GM23248 (cell line): ENCODE measurements at places on chromosomes 7 and 10. TPM values are rescaled to one million over a fixed set of nuclear protein-coding genes. Genes with fewer than 3 reads are reported as not detected.

Gene SPDYE18
- polyA plus RNA-seq: not detected in 2 replicates

Gene AGBL3
- polyA plus RNA-seq: 1.4 and 1.5 TPM in 2 replicates

- DNase-seq: no peak
These were observed 35.5 kb downstream of the CLIP2 start for GRCh38 chr7:74324531-74325209.

DNA sequence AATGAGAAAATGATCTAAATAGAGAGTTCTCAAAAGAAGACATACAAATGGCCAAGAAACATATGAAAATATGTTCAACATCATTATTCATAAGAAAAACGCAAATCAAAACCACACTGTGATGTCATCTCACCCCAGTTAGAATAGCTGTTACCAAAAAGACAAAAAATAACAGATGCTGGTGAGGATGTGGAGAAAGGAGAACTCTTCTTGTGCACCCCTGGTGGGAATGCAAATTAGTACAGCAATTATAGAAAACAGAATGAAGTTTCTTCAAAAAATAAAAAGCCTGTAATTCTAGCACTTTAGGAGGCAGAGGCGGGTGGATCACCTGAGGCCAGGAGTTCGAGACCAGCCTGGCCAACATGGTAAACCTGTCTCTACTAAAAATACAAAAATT is 199.3 kb downstream of the PARD3 start:
- DNase-seq: no peak

GRCh38 chr7:70679661-70680060 is 452.3 kb upstream of the GALNT17 start:
- peak; percentile 40 for DNase-seq

DNA sequence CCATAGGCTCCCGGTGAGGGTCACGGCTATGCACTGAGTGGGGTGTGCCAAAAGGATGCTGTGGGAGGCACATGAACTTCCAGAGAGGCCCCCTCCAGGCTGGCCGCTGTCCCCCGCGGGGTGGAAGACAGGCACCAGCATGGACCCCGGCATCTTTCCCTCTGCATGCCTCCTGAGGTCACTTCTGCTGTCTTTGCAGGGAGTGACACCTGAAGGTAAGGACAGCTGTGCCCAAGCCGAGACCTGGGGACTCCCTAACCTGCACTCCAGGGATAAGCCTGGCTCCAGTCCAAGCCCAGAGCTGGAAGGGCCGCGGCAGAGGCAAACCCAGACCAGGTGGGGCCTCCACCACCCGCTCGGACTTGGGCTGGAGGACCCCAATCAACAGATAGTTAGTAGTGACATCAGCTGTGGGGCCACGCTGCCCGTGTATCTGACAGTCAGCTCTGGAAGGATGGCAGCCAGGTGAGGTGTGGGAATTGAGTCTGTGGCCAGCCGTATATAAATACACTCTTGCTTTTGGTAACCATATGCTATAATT is 340.7 kb upstream of the MKI67 start:
- DNase-seq: no peak

GRCh38 chr10:110273474-110273873 is 31.2 kb downstream of the SMNDC1 start:
- DNase-seq: peak; percentile 90
